Central memory CD8-positive, alpha-beta T cell (primary cell): ENCODE measurements at places on chromosomes 7 and 10.

DNA sequence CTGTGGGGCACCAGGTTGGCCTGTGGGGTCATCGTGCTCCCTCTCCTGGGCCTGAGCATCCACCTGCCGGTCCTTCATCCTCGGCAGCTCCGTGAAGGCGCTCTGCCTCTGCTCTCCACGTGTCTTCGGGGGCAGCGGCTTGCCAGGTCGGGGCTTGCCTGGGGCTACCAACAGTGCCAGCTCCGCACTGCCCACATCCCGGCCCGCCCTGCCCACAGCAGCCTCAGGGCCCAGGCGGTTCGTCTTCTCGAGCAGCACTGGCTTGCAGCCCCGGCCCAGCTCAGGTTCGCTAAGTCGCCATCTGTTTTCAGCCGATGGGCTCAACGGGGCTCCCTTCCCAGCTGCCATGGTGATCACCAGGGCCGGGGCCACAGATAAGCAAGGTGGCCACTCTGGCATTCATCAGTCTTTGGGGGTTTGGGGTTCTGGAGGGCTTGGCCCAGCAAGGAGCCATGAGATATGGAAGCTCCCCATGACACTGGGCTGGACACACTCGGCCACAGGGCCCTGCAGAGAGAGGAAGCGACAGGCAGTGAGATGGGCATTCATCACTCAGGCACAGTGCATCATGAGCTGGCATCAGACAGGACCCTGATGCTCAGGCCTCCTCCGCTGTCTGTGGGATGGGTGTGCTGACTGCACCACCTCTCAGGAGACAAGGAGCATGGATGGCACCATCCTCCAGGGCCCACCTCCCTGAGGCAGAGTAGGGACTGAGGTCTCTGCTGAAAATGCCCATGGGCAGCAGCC, 15.5 kb downstream of the ZNF488 start:
- DNase-seq, result no peak
- H3K4me3 ChIP-seq, result no peak overlapping the region
- peaks cover 13% of the 10 kb centered on the region for H3K27me3 ChIP-seq
- no peaks in the 10 kb centered on the region for H3K36me3 ChIP-seq
- no peaks in the 10 kb centered on the region for H3K4me1 ChIP-seq
- no peak overlapping the region for H3K27ac ChIP-seq

DNA sequence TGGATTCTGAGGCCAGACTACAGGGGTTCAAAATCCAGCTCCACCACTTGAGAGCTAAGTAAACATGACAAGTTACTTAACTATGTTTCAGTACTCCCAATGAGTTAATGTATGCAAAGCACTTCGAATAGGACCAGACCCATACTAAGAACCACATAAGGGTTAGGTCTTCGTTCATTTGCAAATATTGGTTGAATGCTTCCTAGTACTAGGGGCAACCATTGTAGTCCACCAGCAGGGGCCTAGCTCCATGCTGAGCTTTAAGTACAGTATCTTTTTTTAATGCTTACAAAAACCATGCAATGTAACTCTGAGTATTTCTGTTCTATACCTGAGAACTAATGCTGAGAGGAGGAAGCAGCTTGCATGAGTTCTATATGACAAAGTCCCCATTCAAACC, 80.4 kb upstream of the PDE1C start:
- H3K4me1 ChIP-seq, result no peaks in the 10 kb centered on the region
- H3K4me3 ChIP-seq, result no peak overlapping the region

- H3K27me3 ChIP-seq, result peaks cover 4% of the 10 kb centered on the region
- DNase-seq, result no peak
- peak overlapping the region; percentile 38 for H3K27ac ChIP-seq
- H3K4me3 ChIP-seq, result no peak overlapping the region
- no peaks in the 10 kb centered on the region for H3K36me3 ChIP-seq
Observed at GRCh38 chr10:16195178-16195769, 241.5 kb upstream of the PTER start.

DNA sequence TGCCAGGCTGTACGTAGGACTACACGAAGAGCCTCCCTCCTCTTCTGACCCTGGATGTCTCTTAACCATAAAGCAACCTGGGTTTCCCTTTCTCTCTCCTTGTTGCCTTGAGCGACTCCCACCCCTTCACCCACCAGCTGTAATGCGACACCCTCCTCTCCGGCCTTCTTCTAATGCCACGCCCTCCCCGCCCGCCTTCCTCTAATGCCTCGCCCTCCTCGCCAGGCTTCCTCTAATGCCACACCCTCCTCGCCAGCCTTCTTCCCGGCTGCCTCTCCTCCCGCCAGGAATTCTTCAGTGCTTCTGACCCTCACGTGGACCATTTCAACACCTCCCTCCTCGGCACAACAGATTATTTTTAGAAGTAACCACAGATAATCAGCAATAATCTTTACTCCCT, 348.5 kb upstream of the SHH start:
- no peak for DNase-seq
- peaks cover 2% of the 10 kb centered on the region for H3K36me3 ChIP-seq
- no peaks in the 10 kb centered on the region for H3K4me1 ChIP-seq
- peaks cover 10% of the 10 kb centered on the region for H3K27me3 ChIP-seq
- H3K4me3 ChIP-seq, result no peak overlapping the region
- no peak overlapping the region for H3K27ac ChIP-seq

DNA sequence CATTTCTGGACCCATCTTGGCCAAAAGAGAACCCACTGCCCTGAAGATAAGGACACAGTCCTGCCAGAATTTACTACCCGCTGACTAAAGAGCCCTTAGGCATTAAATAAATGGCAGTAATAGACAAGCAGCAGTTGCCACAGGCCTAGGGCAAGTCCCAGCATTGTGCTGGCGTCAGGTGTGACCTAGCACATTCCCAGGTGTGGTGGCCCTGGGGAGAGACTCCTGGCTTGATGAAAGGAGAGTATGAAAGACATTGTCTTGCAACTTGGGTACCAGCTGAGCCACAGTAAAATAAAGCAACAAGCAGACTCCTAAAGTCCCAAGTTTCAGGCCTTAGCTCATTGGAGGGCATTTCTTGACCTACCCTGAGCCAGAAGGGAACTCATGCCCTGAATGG, 715.7 kb upstream of the SORCS1 start:
- no peaks in the 10 kb centered on the region for H3K27me3 ChIP-seq
- DNase-seq, result no peak
- H3K27ac ChIP-seq, result no peak overlapping the region

DNA sequence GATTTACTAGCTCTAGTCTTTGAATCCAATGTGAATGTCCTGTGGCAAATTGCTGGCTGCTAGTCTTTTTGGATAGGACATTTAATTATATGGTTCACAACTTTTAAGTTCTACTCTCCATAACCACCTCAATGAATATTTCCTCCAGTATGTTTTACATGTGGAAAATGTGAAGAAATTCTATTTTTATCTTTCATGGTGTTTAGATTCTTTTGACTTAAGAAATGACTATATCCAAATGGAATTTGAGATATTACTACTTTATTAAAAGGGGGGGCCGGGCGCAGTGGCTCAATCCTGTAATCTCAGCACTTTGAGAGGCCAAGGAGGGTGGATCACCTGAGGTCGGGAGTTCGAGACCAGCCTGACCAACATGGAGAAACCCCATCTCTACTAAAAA, 202.0 kb downstream of the ARL4A start:
- no peak overlapping the region for H3K4me3 ChIP-seq
- no peak overlapping the region for H3K27ac ChIP-seq
- H3K27me3 ChIP-seq, result no peaks in the 10 kb centered on the region

DNA sequence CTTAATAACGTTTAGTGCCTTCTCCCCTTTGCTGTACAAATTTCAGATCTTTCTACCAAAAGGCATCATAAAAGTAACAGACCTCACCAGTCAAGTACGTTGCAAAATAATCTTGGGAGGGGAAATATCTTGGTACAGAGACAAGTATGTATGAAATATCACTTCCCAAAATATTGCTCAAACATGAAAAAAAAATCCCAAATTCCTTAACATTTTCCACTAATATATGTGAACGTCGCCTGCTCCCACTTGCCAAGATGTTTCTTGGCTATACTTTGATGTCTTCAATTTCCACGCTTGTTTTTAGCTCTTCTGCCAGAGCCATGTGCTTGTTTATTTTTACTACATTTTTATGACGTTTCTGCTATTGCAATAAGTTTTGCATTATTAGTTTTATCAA, 223.5 kb downstream of the PLXNA4 start:
- H3K4me3 ChIP-seq, result no peak overlapping the region
- no peak overlapping the region for H3K27ac ChIP-seq
- H3K36me3 ChIP-seq, result no peaks in the 10 kb centered on the region
- DNase-seq, result no peak
- H3K27me3 ChIP-seq, result peaks cover 89% of the 10 kb centered on the region
- no peaks in the 10 kb centered on the region for H3K4me1 ChIP-seq

- no peaks in the 10 kb centered on the region for H3K27me3 ChIP-seq
- H3K4me3 ChIP-seq, result peak overlapping the region; percentile 86
- peaks cover 13% of the 10 kb centered on the region for H3K4me1 ChIP-seq
- H3K36me3 ChIP-seq, result peaks cover 6% of the 10 kb centered on the region
- H3K27ac ChIP-seq, result peak overlapping the region; percentile 86
- no peak for DNase-seq
Observed at GRCh38 chr7:113119429-113119828, 1.1 kb upstream of the SMIM30 start.

- H3K36me3 ChIP-seq, result no peaks in the 10 kb centered on the region
- DNase-seq, result no peak
- H3K4me3 ChIP-seq, result no peak overlapping the region
- H3K4me1 ChIP-seq, result no peaks in the 10 kb centered on the region
- no peak overlapping the region for H3K27ac ChIP-seq
Observed at GRCh38 chr7:82017334-82017943, 247.6 kb upstream of the HGF start.
